ENCODE measurements at places on chromosomes 4 and X.
A peak's percentile ranks its signal among the peaks of the same experiment; 100 is the strongest.

- no peak for DNase-seq
These were observed 182.3 kb downstream of the INPP4B start for GRCh38 chr4:142663828-142664227.

DNA sequence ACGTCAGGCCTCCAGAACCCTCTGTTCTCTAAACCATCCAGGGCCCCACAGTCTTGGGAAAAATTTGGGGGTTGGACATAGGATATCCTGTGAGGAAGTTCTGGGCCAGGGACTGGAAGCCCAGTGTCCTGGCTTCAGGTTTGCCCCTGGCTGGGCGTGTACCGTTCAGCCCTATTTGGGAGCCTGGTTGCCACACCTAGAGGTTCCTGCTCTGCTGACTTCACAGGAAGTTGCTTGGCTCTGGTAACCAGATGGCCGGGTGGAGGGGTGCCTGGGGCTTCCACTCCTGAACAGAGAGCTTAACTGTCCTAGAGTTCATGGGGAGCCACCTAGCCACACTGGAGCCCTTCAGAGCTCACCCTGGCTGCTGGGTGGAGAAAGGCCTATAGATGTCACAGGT lies 1.1 kb downstream of the TAFAZZIN start:
- peak; percentile 60 for DNase-seq

GRCh38 chr4:179584101-179584500 lies 2141.9 kb upstream of the AGA start:
- DNase-seq, result no peak

- no peak for DNase-seq
These were observed 607.8 kb upstream of the HS3ST1 start for GRCh38 chr4:12036450-12036849.

- peak; percentile 21 for DNase-seq
These were observed 395.2 kb downstream of the MID1IP1 start for GRCh38 chrX:39196192-39197102.

DNA sequence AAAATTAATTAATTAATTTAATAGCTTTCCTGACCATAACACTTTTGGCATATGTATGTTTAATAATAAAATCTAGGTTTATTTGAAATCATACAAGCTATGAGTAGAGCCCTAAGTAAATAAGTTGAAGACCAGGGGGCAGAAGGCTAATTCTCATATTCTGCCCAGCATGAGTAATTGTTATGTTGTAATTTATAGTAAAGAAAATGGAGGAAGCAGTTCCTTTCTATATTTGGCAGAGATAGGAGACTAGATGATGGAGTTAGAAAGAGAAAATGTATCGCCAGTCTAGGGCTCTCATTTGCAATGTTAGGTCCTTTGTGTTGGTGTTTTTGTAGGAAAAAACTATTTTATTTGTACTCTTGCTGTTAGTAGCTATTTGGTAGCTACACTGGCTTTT lies 89.1 kb downstream of the FNIP2 start:
- DNase-seq, result no peak

GRCh38 chr4:130712038-130712437 lies 1616.1 kb downstream of the C4orf33 start:
- DNase-seq, result no peak

DNA sequence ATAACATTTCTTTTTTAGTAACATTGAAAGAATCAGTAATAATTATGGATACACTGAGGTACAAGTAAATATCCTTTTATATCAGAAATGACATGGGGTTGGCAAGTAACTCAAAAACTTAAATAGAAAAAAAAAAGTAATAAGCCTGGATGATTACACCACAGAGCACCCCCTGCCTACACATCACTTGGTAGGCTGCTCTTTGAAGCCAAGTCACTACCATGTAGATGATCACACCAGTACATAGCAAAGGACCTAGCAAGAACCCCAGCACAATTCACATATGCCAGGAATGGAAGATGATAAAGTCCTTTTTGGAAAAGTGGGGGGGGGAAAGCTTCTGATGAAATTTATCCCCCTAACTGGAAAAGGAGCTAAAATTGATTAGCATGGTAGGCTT lies 56.9 kb downstream of the METTL14 start:
- DNase-seq, result no peak

DNA sequence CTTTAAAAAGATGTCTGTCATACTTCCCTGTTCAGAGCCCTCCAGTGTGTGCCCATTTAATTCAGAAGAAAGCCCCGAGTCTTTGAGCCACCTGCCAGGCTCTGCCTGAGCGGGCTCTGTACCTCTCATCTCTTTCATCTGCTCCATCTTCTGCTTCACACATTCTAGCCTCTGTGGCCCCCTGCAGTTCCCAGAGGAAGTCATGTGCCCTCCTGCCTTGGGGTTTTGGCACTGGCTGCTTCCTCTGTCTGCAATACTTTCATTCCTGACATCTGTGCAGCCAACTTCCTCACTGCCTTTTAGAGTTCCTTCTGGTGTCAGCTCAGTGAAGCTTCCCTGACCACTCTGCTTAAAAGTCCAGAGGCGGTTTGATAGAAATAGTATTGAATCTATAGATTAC lies 6.2 kb upstream of the STK32B start:
- DNase-seq, result peak; percentile 82
